Stimulated activated CD8-positive, alpha-beta memory T cell treated with anti-CD3 and anti-CD28 coated beads, Interleukin-7, amount 100 ng/mL, for 1 hour (primary cell): ENCODE measurements at places on chromosomes 6 and 20.

GRCh38 chr20:63006540-63007359 lies at the start of gene BHLHE23:
Gene BHLHE23 (minus strand): TSS chr20:63006964. CDS start chr20:63006774, 190 bp downstream.
- DNase-seq, result no peak

DNA sequence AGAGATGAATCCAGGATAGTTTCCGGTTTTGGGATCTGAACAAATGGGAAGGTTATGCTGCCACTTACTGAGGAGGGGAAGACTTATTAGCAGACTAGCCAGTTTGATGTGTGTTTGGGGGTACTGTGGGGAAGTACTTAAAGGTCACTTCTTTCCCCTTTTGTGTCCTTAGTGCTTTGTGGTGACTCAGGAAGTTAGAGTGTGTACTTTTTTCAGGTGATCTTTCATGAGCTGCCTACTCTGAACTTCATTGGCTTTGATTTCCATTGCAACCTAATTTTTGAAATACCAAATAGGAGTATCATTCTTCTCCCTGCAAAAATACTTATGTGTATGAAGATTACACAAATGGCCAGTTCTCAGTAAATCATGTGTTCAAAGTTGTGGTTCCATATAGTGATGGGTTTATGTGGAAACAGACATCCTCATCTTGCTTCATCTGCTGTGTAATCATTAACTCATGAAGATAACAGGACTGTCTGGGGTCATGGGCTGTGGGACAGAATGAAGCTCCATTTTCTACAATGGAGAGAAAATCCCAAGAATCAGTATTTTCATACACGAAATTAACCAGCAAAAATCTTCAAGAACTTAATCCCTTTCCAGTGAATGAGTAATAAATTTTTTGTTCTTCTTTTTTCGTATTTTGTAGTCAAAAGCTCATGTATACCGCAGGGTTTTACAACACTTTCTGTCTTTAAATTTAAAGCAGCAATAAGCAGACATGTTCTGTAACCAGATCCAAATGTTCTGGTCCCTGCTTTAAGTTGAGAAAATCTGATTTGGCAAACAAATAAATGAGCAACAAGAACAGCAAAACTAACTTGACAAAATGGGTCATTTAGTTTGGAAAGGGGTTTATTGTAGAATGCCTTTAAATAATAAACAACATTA lies 272.2 kb upstream of the FLRT3 start:
- no peak for DNase-seq

- no peak for DNase-seq
These were observed 122.6 kb downstream of the EDN3 start for GRCh38 chr20:59422872-59423544.

GRCh38 chr6:168722397-168722796 lies 281.4 kb downstream of the SMOC2 start:
- DNase-seq, result no peak

GRCh38 chr6:132841966-132842365 lies 27.6 kb downstream of the RPS12 start:
- DNase-seq, result no peak

DNA sequence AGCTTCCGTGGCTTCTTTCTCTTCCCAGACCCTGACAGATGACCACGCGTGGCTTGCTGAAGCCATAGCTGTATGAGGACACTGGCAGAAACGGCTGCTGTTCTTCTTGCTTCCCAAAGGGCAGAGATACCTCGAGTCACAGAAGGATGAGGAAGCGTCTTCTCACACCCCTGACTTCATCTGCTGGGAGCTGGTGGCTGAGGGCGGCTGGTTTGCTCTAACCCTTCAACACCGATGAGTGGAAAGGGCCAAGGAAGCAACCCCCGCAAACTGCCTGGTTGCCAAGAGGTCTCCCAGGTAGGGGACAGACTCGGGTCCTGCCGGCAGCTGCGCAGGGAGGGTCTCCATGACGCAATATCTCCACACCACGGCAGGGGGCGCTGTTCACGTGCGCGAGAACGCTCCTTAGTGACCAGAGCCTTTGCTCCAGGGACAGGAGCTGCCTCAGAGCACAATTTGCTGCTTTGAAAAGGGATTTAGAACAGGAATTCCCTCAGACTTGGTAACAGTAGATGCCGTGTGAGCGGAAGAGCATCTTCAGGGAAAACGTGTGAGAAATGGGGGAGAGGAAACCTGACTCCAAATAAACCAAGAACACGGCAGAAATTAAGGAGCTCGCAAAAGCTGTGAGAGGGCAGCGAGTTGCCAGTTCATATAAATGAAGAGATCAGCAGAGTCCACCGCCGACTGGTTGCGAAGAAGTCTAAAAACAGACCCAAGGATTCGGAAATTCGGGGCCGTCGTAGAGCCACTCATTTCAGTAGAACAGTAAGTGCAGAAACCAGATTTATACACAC lies 80.2 kb downstream of the ERMARD start:
- DNase-seq, result peak; percentile 57

DNA sequence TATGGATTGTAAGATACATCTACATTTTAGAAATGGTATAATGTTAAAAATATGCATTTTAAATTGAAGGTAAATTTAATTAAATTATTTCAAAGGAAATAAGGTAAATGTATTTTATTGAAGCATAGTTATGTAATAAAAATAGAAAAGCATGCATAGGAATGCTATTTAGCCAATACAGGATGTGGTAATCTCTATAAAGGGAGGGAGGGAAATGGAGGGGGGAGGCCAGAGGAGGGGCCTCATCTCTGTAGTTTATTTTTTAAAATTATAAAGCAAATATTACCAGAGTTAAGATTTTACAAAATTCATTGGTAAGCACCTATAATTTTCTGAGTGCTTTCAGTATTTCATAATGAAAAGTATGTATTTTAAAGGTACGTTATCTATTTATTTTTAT lies 27.2 kb downstream of the SLC16A10 start:
- DNase-seq, result no peak

GRCh38 chr20:15113144-15113773 lies 775.8 kb upstream of the FLRT3 start:
- DNase-seq, result no peak

DNA sequence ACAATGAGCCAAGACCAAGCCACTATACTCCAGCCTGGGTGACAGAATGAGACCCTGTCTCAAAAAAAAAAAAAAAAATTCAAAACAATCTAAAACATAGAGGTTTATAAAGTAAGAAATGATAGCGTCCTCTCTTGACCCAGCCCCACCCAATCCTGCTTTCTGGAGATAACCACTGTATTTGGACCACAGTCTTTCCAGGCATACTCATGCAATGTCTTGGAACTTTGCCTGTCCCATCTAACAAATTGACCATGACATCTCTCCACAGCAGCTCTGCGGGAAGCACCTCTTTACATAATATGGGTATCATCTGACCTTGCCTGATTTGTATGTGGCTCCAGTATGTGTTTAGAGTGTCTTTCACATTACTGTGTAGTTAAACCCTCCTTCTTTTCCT lies 9.1 kb upstream of the SHLD1 start:
- DNase-seq, result no peak
